ENCODE measurements at places on chromosomes 3 and 15.

DNA sequence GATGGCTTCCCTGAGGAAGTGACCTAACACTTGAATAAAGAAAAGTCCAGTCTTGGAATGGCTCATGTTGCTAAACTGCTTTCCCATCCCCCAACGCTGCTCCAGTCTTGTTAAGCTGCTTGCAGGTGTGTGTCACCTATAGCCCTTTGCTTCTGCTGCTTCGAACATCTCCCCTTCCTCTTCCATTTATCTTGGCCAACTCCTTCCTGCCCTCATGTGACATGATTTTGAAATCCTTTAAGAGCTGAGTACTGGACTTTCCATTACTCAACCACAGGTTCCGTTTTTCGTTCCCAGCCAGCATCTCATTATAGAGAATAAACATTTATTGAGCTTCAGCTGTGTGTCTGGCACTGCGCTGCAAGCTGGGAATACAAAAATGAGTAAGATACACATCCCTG, 1.7 kb downstream of the ATG7 start:
- no peak for DNase-seq

- no peak for DNase-seq
Measured at GRCh38 chr3:123930445-123930844, 30.6 kb downstream of the CCDC14 start.

DNA sequence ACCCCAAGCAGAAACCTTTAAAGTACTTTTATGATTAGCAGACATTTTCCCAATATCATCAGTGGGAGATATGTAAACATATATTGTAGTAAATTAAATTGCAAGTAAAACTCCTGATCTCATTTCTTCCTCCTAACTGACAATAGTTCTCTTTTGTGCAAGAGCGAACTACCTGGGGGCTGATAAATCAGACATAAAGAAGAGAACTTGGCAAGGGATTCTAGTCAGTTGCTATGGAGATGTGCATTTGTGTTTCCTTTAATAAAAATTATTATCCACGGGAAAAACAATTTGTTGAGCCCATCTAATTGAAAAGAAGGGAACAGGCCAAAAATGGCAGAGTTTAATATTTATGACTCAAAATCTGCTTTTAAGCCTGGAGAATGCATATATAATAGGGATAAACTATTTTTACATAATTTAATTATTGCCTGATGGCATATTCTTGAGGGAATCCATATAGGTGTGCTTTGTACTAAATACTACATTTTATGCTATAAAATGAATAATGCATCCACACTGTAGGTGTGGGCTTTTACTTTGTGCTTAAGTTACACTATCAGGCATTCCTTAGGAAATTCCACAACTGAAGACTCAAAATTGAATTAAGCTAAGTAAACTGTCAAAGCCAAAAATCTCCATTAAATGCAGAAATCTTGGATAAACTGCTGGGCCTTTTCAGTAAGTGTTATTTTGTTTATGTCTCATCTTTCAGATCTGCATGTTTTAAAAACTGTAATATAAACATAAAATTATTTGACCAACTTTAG, 258.1 kb downstream of the ERC2 start:
- DNase-seq = no peak

- DNase-seq = no peak
Measured at GRCh38 chr15:26670116-26670515, 102.8 kb downstream of the GABRB3 start.

DNA sequence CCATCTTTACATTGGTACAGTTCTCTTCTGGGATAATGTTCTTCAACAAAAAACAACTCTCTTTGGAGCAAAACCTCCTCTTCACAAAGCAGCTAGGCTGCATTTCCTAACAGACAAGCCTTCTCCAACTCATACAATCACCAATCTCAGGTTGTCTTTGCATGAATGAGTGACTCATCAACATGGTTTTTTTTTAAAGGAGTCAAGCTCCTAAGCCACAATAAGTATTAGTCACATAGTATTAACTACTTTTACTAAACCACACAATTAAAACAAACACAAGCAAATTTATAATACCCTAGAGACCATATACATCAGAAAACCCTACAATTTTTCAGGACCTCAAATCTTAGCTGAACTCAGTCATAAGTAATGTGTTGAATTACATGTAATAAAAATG, 137.4 kb downstream of the TBC1D5 start:
- no peak for DNase-seq

DNA sequence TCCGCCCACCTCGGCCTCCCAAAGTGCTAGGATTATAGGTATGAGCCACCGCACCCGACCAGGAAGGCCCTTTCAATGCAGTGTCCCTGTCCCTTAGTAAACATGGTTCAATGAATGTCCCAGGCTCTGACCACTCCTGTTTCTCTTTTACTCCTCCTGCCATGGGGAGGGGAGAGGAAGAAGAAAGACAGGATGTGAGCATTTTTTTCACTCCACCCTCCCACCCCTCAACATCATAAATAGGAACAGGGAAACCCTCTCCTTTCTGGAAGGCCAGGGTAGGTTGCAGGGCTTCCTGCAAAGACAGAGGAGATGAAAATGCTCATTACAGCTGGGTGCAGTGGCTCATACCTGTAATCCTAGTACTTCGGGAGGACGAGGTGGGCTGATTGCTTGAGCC, 7.5 kb upstream of the TATDN2 start:
- DNase-seq = no peak

All from cortex of kidney (tissue), 1 donor.